ENCODE measurements at places on chromosomes 5 and 9.
A peak's percentile ranks its signal among the peaks of the same experiment; 100 is the strongest.

DNA sequence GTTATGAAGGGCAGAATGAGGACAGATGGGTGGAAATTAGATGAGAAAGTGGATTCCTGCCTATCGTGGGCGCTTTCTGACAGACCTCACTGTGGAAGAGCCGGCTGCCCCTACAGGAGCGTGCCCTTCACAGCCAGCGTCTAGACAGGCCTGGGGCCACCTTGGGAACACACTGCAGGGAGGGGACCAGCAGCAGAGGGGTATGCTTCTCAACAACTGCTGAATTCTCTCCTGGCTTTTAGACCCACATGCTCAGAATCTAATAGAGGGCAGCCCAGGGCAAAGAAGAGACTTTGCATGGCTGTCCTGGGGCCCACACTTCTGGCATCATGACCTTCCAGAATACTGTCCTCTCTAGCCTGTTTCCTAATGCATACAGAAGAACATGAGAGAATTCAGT lies 2.1 kb upstream of the SEMA4D start:
- DNase-seq, result no peak

DNA sequence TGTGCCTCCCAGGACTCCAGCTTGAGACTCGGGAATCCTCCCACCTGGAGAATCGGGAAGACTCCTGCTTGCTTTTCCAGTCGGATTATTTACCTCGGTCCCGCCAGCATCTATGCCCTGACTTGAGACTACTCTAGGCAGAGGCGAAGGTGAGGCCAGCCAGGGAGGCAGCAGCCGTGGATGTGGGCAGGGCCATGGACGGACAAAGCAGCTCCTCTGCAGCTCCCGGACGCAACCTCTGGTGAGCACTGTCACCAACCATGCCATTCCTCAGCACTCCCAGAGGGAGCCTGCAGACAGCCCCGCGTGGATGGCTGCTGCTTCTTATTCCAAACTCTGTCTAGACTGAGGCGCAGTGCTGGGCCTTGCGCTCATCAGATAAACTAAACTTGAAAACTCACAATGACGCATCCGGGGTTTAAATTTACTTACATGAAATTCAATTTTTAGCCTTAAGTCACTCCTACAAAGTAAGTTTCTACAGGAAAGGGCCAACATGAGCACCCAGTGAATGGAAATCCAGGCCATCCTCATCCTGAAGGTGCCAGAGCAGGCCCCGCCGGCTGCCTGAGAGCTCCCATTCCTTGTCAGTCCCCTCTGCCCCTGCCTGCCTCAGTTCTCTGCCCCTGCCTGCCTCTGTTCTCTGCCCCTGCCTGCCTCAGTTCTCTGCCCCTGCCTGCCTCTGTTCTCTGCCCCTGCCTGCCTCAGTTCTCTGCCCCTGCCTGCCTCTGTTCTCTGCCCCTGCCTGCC lies 17.8 kb downstream of the MED10 start:
- no peak for DNase-seq

GRCh38 chr5:23014825-23015224 lies 161.7 kb upstream of the CDH12 start:
- DNase-seq, result no peak

GRCh38 chr5:142293486-142293885 lies 31.3 kb downstream of the SPRY4 start:
- no peak for DNase-seq

- DNase-seq, result no peak
These were observed 45.7 kb downstream of the MUSK start for GRCh38 chr9:110714314-110714713.

- DNase-seq, result no peak
These were observed at the start of gene CXCL14 for GRCh38 chr5:135578685-135579341. CXCL14 (minus strand) TSS chr5:135578991; CDS start chr5:135578778, 213 bp downstream.

- DNase-seq, result no peak
These were observed 79.5 kb upstream of the DMRT1 start for GRCh38 chr9:761793-762560.

DNA sequence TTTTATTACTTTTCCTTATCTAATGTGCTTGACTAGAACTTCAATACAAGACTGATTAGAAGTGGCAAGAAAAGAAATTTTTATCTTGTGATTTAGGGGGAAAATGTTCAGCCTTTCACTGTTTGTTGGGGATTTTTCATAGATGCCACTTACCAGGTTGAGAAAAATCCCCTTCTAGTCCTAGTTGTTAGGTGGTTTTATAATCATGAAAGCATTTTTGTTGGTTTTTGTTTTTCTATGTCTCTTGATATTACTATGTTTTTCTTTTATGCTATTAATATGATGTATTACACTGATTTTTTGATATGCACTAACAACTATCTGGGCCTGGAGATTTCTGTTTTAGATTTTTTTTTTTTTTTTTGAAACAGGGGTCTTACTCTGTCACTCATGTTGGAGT lies 134.0 kb downstream of the PARP8 start:
- no peak for DNase-seq

DNA sequence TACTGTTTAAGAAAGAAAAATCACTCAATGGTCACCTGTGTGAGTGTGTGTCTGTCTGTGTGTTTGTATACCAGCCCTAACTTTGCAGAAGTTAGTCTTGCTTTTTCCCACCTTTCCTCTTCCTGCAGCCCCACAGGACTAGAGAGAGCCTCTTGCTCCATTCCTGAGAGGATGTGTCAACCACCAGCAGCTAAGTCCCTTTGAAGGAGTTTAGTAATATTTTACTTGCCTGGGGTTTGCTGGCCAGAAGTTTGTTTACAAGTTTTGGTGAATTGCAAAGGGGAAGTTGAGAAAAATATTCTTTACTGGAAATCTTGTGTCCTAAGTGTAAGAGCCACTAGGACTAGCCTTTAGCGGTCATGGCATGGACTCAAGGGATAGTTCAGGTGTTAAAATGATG lies 316.2 kb downstream of the BRINP1 start:
- no peak for DNase-seq

GRCh38 chr5:55926476-55926875 lies 68.3 kb downstream of the IL6ST start:
- no peak for DNase-seq

DNA sequence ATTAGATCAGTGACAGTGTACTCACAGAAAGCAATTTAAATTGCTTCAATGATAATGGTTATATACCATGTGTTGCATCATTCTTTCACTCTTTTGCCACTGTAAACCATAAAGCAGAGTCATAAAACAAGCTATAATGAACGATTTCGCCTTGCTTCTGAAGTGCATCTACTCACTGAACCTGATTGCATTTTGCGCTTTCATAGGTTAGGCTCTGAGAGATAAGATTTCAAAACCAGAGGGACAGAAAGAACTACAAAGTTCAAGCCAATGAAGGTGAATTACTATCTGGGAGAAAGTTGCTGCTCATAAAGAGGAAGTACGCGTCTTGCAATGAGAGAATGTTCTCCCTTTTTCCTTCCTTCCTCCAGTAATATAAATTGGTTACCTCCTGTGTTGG lies 412.7 kb downstream of the CETN3 start:
- DNase-seq, result no peak

DNA sequence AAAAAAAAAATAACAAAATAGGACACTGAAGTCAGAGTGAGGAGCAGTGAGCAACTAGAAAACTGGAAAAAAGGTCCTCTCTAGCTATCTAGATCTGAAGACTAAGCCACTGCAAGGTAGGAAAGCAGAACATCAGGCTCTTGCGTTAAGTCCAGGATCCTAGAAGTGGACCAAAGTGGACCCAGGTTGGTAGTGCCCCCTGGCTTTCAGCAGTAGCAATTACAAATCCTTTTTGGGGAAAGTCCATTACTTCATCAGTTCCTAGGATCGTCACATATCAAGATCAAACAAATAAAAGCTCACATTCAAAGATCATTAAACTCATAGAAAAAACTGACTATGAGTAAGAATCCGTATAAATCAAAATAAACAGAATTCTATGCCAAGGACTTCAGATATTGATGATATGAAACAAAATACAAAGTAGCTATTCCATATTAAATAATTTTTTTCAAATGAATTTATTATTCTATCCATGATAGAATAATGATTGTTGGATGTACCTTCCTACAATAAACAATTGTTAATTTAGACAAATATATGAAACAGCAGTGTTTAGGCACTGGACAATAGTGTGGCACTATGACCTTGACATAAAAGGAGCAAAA lies 6.5 kb upstream of the RICTOR start:
- peak; percentile 20 for DNase-seq

DNA sequence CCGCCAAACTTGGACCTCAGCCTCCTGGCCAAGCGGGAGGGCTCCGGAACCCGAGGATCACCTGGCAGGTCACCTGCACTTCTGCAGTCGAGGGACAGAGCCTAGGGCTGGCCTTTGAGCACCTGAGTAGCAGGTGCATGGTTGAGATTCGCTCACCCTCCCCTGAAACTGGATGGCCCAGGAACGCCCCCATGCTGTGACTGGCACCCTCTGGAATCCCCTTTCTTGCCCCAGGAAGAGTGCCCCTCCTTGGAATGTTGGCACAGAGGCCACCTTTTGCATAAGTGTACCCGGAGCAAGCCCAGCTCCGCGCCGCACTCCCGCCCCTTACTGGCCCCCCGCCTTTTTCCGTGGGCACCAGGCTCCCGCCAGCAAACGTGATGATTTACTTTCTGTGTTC lies 112.5 kb upstream of the IER5L start:
- DNase-seq, result no peak

- no peak for DNase-seq
These were observed 119.5 kb upstream of the ZNF618 start for GRCh38 chr9:113756476-113757192.

GRCh38 chr9:708551-709432 lies 132.7 kb upstream of the DMRT1 start:
- no peak for DNase-seq

DNA sequence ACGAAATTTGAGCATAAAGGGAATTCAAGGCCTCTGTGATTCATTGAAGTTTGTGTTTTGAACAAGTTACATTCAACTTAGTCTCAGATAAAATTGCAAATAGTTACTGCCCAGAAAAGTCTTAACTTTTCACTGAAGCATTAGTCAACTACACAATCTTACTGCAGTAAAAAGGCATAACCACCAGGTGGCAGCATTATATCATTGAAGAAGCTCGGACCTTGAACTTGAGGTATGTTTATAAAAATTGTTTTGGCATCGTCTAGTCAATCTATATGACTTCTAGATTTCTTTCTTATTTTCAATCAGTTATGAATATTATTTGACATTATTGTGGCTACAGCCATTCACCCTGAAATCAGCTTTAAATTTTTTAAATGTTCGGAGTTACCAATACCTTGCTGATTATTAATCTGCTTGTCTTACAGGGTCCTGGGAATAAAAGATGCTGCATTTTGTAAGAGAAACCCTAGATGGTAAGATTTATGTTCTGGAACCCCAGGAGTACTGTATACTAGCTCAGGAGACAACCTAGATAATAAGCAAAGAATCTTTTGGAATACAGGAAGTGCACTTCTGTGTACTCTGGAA lies 83.9 kb upstream of the GRAMD2B start:
- no peak for DNase-seq

- DNase-seq, result no peak
These were observed 13.7 kb downstream of the NSG2 start for GRCh38 chr5:174059247-174059646.

GRCh38 chr9:71876829-71877228 lies 34.2 kb downstream of the ABHD17B start:
- DNase-seq, result no peak

DNA sequence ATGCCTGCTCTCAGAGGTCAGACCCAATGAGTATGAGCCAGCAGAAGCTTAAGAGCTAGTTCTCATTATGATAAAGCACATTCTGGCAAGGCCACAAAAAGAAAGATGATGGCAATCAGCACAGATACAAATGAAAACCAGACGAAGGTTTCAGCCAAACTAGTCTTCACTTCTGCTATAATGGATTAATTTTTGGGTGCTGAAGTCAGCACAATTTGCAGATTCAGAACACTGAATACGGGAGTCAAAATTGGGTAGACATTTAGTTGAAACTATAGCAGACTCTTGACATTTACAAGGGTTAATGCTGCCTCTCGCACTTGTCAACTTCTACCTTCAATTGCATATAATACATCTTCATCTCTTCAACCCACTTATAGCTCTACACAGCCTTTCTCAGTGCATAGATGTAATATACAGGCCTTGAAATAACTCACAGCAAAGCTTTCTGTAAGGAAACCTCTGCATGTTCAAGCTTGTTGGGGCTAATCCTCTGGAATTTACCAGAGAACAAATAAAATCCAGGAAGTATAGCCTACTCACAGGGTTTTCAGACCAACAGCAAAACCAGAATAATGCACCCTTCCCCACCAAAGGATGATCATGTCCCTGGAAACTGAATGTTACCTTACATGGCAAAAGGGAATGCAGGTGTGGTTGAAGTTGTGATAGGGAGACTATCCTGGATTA lies 77.1 kb downstream of the BAAT start:
- DNase-seq, result no peak

GRCh38 chr9:15386465-15386864 lies 36.2 kb upstream of the SNAPC3 start:
- no peak for DNase-seq

- no peak for DNase-seq
These were observed 103.1 kb downstream of the PAM start for GRCh38 chr5:102858221-102858620.

GRCh38 chr9:93682155-93682968 lies 106.0 kb downstream of the PHF2 start:
- peak; percentile 63 for DNase-seq

GRCh38 chr9:36985061-36985768 lies 48.9 kb downstream of the PAX5 start:
- no peak for DNase-seq

DNA sequence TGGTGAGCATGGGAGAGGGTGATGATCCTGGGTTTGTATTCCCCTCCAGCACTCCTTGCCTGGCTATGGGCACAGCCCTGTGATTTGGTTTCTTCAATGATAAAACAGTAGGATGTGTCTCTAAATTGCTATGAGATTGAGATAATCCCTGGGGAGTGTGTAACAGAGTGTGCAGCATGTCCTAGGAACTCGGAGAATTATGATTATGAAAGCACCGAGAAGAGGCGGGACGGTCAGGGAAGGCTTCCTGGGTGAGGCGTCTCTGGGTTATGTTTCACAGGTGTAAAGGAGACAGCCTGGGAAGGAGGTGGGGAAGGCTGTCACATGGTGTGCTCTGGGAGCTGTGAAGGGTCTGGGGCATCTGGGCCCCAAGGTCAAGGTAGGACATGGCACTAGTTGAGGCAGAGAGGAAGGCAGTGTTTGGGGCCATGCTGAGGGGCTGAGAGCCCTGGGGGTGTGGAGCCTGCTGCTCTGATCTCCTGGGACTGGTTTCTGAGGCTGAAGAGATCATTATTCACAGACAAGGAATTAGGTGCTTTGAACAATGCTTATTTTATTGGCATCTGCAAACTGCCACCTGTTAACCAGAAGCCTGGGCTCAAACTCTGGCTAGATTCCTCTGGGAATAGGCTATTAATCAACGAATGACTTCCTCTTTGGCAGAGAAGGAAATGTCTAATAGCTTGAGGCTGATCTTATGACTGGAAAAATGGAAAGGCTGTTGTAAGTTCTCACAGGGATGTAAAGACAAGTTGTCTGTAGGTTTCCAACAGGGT lies 73.8 kb upstream of the IL12B start:
- no peak for DNase-seq

All from D721Med (cell line).